ENCODE measurements at places on chromosomes 5 and 9. TPM values are rescaled to one million over a fixed set of nuclear protein-coding genes. Genes with fewer than 3 reads are reported as not detected.

Gene GRXCR2
- total RNA-seq: not detected

Gene OCLN
- 3.5 TPM for total RNA-seq

Gene ESM1
- total RNA-seq: not detected

DNA sequence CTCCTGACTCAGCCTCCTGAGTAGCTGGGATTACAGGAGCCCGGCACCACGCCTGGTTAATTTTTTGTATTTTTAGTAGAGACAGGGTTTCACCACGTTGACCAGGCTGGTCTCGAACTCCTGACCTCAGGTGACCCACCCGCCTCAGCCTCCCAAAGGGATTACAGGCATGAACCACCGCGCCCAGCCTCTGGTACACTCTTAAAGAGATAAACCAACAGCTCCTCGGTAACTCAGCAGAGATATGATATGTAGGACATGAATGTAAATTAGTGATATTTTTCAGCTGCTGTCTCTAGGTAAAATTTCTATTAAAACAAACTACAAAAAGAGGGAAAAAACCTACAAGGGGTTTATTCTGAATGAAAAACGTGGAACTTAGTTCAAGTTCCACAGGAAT lies 42.8 kb upstream of the HK3 start:
- no peak overlapping the region for H3K4me3 ChIP-seq
- H3K27ac ChIP-seq: no peak overlapping the region
- H3K4me1 ChIP-seq: peaks cover 3% of the 10 kb centered on the region
- no peak for DNase-seq
- peaks cover 50% of the 10 kb centered on the region for H3K36me3 ChIP-seq
- H3K27me3 ChIP-seq: no peaks in the 10 kb centered on the region

DNA sequence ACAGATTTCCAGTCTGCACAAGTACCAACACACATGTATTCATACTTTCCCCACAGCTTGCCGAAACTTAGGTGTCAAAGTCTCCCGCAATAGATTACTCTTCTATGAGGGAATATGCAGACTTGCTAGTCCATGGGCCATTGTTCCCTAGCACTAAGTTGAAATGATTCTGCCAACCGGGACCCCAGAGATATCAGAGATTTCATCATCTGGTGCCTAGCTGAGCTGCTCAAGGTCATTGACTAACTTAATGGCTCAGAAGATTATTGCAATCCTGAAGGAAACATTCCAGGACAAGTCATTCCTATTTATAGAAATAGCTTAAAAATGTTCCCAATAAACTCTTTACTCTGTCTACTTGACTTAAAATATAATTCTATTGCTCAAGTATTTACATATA lies 202.6 kb downstream of the PIK3R1 start:
- H3K27ac ChIP-seq: no peak overlapping the region
- H3K4me1 ChIP-seq: no peaks in the 10 kb centered on the region
- DNase-seq: no peak
- no peaks in the 10 kb centered on the region for H3K36me3 ChIP-seq

DNA sequence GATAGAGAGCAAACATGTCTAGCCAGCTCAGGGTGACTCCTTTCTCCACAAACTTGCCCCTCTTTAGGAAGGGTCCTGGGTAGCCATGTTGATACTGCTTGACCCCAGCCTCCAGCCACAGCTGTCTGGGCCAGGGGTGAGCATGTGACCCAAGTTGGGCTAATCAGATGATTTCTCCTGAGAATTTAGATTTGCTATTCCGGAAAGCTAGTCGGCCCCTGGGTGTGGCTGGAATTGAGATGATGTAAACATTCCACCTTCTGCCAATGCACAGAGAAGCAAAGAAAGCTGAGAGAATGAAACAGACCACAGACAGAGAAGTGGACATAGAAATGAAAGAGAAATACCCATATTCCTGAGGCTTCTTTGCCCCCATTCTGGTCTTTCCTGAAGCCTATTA lies 17.8 kb upstream of the B4GALT1 start:
- no peak for DNase-seq
- no peak overlapping the region for H3K27ac ChIP-seq
- H3K4me1 ChIP-seq: no peaks in the 10 kb centered on the region
- H3K4me3 ChIP-seq: no peak overlapping the region
- no peaks in the 10 kb centered on the region for H3K27me3 ChIP-seq
- H3K36me3 ChIP-seq: no peaks in the 10 kb centered on the region

GRCh38 chr9:95102572-95102971 lies 214.9 kb downstream of the FANCC start:
- no peaks in the 10 kb centered on the region for H3K27me3 ChIP-seq
- H3K4me3 ChIP-seq: no peak overlapping the region
- H3K36me3 ChIP-seq: no peaks in the 10 kb centered on the region
- DNase-seq: no peak
- H3K27ac ChIP-seq: no peak overlapping the region
